Brain pericyte (primary cell): ENCODE measurements at places on chromosomes 3 and 15.

DNA sequence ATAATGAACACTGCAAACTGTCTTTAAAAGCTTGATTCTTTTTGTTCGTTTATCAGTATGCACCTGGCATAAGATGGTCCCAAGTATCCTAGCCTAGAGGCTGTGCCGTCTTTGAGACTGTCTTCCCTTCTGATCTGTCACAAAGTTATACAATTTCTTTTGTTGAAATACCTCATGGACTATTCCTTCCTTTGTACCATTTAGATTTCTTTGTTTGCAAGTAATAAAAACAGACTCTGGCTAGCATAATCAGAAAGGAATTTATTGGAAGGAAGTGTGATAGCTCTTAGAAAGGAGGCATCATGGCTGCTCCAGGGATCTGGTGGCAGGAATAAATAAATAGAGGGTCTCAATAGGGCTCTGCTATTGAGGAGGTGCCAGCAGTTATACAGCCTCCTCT, 280.4 kb downstream of the SLC9A9 start:
- DNase-seq, result no peak

GRCh38 chr15:58746174-58746573, 3.3 kb downstream of the ADAM10 start:
- DNase-seq, result no peak

DNA sequence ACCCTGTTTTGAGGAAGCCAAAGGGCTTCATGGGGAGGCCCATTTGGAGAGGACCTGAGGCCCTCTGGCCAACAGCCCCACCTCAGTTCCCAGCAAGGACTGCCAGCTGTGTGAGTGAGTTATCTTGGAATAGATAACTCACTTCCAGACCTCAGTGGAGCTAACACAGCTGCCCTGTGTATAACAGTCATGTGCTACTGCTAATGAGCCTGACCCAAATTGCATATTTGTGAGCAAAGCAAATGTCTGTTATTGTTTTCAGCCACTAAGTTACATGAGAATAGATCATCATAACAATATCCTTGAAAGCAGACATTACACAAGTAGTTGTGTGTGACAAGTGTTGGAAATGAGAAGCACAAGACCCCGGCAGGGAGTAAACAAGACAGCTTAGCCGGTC, 355.8 kb downstream of the MCTP2 start:
- no peak for DNase-seq

DNA sequence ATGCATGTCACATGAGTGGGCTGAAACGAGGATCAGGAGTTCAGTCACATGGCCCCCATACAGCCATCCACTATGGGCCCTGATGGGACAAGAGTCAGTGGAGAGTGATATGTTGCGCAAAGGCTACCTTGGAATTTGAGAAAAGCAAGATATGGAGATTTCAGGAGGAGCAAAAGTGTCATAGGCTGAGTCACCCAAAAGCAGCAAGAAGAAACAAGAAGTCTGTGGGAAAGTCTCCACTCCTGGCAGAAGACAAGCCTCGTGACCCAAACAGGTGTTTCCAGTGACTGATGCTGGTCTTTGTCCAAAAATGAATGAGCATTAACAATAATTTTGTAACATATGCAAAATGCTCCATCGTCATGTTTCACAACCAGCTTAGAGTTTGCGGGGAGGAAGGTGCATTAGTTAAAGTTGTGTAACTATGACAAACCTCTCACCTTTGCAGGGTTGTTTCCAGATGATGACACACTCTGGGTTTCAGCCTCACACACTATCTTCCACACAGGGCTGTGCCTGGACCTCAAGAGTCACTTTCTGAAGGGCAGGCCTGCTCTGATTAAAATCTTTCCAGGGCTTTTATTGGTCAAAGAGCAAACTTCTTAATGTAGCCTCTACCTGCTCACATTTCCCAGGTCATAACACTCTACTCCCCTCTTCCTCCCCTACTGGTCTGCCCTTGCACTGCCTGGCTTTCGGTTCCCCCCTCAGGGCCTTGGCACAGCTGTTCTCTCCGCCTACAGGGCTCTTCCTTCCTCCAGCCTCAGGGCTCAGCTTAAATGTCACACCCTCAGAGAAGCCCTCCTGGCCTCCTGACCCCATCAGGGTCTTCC, 3.9 kb upstream of the DNASE1L3 start:
- DNase-seq, result no peak

DNA sequence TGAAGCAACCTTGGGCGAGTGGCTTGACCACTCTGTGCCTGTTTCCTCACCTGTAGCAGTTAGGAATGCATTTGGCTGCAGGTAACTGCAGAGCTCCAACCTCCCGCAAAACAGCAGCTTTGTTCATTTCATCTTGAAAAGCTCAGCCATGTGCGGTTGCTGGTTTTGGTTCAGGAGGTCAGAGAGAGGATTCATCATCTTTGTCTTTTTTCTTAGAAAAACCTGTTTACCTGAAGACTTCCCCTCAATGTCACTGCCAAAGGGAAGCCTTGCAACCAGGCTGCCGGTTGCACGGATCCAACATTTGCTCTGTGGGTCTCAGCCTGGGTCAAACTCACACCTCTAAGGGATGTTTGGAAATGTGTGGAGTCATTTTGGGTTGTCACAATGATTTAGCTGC, 16.4 kb upstream of the FURIN start:
- no peak for DNase-seq

GRCh38 chr3:133910422-133910821, 14.7 kb upstream of the RAB6B start:
- no peak for DNase-seq
